ENCODE measurements at places on chromosomes 7 and 10.

GRCh38 chr7:122273117-122273516, 31.4 kb downstream of the FEZF1 start:
- no peak for DNase-seq

GRCh38 chr7:98211676-98212531, 665 bp downstream of the BHLHA15 start:
- no peak for DNase-seq

GRCh38 chr10:103776878-103777591, 78.3 kb downstream of the SH3PXD2A start:
- DNase-seq, result no peak

GRCh38 chr10:23139677-23140076, 44.3 kb downstream of the MSRB2 start:
- DNase-seq, result no peak

- DNase-seq, result no peak
These were observed 48.8 kb downstream of the PHYHIPL start for GRCh38 chr10:59225211-59225610.

DNA sequence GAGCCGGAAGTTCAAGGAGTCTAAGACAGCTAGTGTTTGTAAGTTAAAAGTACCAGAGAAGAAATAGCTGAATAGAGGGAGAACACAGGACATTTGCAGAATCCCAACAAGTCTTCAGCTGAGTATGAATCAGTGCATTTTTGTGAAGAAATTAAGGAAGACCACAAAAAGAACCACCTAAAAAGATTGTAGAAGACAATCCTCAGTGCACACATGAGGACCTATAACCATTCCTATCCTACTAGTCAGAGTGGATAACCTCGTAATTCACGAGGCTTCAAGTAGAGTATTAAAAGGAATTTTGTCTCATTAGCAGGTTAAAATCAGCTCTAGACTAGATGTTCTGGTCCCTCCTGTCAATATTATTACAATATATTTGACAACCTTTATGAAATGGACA, 295.4 kb upstream of the KAT6B start:
- DNase-seq, result no peak

DNA sequence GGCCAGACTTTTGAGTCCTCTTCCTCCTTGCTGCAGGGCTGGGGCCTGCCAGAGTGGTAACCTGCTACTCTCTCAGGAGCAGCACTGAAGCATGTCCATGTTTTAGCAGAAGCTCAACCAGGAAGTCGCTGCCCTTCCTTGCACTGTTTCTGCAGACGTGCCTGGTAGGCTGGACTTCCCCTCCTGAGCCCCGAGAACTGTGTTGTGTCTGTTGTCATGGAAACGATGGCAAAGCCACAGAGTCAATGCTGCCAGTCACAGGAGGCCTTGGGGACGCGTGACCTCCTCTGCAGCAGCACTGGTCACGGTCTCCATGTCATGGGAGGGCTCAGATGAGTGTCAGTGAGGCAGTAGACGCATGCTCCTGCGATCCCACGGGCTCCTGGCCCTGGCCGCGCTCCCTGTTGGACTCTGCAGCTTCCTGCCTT, 145.5 kb downstream of the FANK1 start:
- DNase-seq, result no peak

DNA sequence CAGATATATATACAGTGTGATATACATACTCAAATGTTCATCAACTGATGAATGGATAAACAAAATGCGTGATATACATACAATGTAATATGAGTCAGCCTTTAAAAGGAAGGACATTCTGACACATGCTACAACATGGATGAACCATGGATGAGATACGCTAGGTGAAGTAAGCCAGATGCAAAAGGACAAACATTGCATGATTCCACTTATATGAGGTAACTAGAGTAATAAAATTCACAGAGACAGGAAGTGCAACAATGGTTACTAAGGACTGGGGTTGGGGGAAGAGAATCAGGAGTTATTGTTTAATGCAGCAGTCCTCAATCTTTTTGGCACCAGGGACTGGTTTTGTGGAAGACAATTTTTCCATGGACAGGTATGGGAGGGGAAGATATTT, 47.3 kb upstream of the PIK3AP1 start:
- DNase-seq, result no peak

DNA sequence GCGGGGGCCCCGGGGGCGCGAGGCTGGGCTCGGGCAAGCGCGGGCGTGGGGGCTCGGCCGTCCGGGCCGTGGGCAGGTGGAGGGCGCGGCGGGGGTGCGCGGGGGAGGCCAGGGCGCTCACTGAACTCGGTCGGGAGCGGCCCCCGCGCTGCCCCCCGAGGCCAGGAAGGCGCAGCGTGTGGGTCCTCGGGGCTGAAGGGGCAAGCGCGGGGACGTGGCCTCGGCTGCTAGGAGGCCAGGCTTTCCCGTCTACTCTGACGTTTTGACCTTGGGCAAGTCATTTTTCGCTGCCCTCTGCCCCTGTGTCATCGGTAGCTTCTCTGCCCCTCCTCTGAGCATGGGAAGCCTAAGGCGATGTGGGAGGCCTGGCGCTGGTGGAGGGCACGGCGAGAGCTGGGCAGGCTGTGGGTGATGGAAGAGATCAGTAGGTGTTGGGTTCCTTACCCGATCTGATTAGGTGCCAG, 441 bp downstream of the FBH1 start:
- DNase-seq, result no peak

GRCh38 chr10:86139066-86139657, 227.4 kb downstream of the GRID1 start:
- no peak for DNase-seq

GRCh38 chr7:107815254-107815882, 12.3 kb upstream of the SLC26A3 start:
- DNase-seq, result no peak

DNA sequence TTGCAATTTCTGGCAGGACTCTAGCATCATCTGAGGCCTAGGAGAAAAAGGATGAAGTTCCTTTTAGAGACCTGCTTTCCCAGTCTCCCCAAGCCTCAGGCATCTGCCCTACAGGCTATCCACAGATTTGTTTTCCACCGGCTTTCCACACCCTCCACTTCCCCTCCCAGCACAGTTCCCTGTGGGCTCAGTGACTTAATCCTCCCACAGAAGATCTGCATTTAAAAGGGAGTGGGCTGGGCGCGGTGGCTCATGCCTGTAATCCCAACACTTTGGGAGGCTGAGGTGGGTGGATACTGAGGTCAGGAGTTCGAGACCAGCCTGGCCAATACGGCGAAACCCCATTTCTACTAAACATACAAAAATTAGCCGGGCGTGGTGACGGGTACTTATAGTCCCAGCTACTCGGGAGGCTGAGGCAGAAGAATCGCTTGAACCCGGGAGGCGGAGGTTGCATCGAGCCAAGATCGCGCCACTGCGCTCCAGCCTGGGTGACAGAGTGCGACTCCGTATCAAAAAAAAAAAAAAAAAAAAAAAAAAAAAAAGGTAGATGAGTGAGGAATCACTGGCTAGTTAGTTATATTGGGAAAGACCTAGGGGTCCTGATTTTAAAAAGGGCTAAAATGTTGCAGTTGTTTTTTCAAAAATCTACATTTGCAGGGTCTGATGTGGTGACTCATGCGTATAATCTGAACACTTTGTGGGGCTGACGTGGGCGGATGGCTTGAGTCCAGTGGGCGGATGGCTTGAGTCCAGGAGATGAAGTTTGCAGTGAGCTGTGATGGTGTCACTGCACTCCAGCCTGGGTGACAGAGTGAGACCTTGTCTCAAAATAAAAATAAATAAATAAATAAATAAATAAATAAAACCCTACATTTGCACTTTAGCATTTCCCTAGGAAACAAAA, 119.5 kb downstream of the BAMBI start:
- DNase-seq, result no peak

GRCh38 chr7:134809616-134810015, 30.2 kb downstream of the CALD1 start:
- DNase-seq, result no peak

DNA sequence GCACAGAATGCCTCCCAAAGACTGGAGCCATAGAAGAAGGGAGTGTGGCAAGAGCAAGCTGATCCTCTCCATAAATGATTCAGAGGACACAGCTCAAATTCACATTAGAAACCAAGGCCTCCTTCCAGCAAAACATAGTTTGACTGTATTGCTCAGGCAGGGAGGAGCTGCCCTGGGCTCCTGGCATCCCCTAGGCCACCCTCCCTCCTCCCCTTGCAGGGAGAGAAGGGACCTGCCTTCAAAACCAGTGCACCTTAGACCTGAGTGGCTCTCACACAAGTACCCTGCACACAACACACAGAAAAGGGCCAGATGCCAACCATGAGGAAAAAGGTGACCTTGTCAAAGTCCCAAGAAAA, 64.7 kb downstream of the CREB3L2 start:
- no peak for DNase-seq

GRCh38 chr10:111076682-111077478, at the start of gene ADRA2A:
Gene ADRA2A (plus strand): TSS chr10:111077029. CDS start chr10:111077997, 968 bp downstream.
- no peak for DNase-seq

GRCh38 chr7:141455723-141456122, 95.5 kb upstream of the AGK start:
- DNase-seq, result no peak

DNA sequence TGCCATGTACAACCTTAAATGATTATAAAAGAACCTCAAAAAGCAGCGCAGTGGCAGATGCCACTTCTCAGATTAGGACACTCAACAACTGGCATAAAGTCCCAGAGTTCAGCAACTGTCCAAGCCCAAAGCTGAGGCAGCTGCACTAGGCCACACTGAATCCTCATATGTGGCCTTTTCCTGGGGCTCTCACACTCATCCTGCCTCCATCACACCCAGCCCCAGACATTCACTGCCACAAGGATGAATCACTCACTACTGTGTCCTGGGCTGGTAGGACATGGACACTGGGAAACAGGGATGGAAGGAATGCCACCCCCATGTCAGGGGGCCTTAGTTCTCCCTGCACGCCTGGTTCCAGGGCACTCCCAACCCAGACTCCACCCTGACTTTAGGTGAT, 547.7 kb downstream of the TNS3 start:
- DNase-seq, result no peak

DNA sequence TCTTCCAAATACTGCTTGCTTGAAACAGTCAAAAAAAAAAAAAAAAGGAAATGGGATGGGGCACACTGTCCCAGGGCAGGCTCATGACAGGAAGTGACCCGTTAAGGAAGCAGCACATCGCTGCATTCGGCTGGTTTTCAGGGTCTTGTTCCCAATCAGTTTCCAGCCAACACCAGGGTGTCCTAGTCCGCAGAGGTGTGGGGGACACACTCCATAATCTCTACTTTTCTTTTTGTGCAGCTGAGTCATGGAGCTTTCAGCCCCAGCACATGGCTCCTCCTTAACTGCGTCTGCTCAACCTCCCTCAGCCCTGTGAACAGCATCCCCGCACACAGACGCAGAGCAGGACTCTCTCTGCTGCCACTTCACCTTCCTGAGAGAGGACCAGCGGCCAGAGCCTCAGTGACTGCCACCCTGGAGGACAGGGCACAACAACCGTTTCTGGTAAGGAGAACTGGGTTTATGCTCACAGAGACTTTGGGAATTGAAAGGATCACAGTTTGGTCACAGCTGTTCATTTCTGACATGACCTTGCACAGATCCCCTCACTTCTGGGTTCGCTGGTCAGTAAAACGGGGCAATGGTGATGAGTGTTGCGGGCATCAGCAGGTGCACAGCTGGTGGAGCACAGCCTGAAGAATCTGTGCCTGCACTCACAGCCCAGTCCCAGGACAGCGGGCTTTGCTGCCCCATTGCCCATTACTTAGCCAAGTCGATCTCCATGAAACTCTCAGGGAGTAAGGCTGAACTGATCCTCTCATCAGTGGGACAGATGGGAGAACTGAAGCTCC, at the start of gene GIMAP5:
TSS of gene GIMAP5 (plus strand) at position 154 of the 791 bp plus-strand sequence. CDS start 3,467 bp downstream, outside the sequence.
- no peak for DNase-seq

- no peak for DNase-seq
These were observed 14.8 kb downstream of the ITIH5 start for GRCh38 chr10:7651853-7652470.

DNA sequence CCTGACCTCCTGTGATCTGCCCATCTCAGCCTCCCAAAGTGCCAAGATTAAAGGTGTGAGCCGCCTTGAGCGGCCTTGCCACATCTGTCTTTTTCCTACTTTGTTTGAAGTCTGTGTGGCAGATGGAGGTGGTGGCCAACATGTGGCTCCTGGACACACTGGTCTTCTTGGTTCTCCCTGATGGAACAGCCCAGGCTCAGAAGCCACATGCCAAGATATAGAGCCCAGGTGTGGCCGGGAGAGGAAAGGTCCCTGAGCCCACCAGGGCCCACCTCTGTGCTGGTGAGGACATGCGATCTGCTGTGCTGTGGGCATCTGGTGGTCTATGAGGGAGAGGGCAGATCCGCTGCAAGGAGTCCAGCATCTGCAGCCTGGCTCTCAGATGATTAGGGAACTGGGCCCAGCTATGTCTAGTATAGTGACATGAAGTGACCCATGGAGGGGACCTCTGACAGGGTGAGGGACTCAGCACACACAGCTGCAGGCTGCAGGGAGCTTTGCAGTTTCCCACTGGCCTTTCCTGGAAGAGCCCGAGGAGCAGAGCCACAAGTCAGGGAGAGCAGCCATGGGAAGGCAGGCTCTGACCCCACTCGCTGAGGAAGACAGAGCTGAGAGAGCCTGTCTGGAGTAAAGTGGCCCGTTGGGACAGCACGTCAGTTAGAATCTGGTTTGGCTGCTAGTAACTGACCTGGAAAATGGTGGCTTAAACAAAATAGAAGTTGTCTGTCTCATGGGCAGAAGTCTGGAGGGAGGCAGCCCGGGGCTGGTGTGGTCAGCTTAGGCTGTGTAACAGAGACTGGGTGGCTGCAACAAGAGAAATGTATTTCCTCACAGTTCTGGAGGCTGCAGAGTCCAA, 25.9 kb downstream of the ADCY1 start:
- no peak for DNase-seq

DNA sequence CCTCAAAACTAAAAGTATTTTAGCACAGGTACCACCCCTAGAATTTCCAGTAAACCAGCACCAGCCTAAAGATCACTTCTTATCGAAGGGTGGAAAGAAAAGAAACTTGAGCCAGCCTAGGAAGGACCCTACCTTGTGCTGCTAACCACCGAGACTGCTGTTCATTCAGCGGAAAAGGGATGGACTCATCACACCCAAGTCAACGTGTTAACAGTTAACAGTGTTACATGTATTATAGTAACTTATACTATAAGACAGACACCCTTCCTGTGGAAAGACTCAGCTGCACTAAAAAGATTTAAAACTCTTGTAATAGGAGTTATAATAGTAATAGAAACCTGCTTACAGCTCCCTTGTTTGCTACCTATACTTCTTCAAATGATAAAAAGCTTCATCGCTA, 39.8 kb downstream of the MINDY4 start:
- DNase-seq, result no peak

DNA sequence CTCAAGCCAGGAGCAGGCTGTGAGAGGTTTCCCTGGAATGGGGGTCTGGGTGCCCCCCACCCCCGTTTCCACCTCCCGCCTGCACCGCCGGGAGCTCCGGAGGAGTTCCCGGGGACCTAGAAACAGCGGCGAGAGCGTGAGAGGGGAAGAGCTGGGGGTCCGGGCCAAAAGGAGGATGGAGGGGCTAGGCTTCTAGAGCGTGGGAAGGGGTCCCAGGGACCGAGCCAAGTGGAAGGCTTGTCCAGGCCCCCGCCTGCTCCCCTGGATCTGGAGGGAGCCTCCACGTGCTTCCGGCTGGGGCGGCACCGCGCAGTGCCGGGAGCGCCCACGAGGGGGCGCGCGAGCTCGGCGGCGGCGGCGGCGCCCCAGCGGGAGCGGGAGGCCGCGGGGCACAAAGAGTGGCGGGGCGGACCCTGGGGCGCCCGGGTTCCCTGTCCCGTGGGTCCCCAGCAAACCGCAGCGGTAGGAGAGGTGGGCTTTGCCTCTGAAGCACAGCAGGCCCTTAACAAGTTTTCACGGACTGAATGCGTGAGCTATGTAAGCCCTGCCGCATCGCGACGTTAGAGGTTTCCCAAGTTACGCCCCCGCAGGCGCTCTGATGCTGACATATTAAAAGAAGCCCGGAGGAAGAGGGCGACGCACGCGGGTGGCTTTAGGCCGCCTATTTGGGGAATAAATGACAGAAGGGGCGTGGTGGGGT, 104.4 kb upstream of the LRRC4 start:
- no peak for DNase-seq
